ENCODE measurements at places on chromosomes 5 and 9. TPM values are rescaled to one million over a fixed set of nuclear protein-coding genes. Genes with fewer than 3 reads are reported as not detected.

GRCh38 chr5:17395106-17395880 is 102.7 kb upstream of the TAF11L2 start:
- DNase-seq: peak; percentile 29

LCP2 gene
- total RNA-seq: 0.80 TPM

- no peak for DNase-seq
Measured at GRCh38 chr5:139513852-139514485, 31.4 kb upstream of the STING1 start.

DNA sequence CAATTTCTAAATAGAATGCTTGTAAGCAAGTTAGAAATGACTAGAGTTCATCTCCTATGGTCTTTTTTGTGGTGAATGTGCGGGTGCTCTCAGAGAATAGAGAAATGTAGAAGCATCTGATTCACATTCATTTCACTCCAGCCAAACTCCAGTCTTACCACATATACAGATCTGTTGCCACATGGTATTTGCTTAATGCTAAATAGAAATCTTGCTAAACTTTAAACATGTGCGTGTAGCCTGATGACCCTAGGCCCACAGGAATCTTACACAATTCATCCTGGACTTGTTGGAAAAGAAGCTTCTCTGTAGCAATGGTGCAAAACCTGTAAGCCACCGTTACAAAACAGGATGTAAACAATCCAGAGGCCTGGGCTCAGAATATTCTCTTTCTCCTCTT is 135.2 kb downstream of the PCSK1 start:
- DNase-seq: peak; percentile 66

GRCh38 chr9:4206718-4207117 is 93.2 kb downstream of the GLIS3 start:
- DNase-seq: no peak

GRCh38 chr5:132662925-132663770 is 5.2 kb downstream of the IL13 start:
- DNase-seq: peak; percentile 37

PCDHAC2 gene
- total RNA-seq: 6.8 TPM

DNA sequence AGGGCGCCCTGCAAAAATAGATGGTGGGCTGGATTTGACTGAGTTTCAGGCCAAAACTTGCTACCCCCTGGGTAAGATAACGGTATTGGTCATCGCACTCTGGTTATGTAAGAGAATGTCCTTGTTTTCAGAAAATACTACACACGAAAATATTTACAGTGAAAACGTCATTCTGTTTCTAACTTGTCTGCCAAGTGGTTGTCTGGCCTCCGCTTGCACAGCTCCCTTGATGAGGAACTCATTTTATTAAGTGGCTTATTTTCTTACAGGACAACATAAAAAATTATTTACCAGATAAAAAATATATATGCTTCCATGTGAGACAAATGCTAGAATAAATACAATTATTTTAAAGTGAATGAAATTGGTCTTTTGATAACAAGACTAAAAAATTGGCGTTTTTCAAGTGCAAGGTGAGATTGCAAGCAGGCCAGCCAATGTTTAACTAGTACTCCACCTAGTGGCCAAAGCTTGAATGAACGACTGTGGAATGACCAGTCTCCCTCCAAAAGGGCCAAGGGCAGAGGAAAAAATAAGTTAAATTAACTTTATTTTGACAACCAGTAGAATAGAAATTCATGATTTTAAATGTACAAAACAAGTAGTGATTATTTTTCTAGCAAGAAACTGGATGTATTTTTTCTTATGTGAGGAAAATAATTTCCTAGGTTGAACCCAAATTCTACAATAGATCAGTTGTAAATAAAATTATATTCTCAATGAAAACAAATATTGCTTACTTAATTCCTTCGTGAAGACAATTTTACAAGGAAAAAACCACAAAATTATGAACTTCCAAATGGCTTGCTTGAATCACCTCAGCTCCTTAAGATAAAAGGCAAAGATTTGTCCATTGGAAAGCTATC is 93.2 kb downstream of the ZFAND5 start:
- peak; percentile 78 for DNase-seq

GRCh38 chr9:113184539-113184938 is 33.7 kb downstream of the SLC31A2 start:
- no peak for DNase-seq

GRCh38 chr5:126104951-126105350 is 318.3 kb upstream of the GRAMD2B start:
- DNase-seq: no peak

GRCh38 chr5:63719147-63719546 is 243.1 kb downstream of the HTR1A start:
- no peak for DNase-seq

SLC6A19 gene
- total RNA-seq: 5.2 TPM

THBS4 gene
- total RNA-seq: 0.48 TPM

- no peak for DNase-seq
Measured at GRCh38 chr9:118782790-118783463, 586.3 kb downstream of the BRINP1 start.

- no peak for DNase-seq
Measured at GRCh38 chr5:179139936-179140235, 79.7 kb downstream of the ZNF354C start.

NR4A3 gene
- total RNA-seq: 2.2 TPM

DNA sequence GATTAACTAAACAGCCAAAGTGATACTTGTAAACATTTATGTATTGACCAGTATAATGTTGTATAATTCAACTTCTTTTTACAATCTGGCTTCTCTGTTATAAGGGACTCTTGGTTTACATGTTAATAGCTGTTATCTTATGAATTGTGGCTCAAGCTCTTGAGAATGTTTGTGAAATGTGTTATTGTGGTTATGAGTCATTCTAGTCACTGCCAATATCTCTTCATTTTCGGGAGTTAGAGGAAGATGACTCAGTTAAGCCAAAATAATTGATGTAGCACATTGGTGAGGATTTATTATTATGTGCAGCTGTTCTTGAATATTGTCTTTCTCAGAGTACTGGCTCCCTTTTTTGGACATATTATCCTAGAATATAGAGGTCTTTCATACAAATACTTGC is 655.2 kb upstream of the RIOK2 start:
- no peak for DNase-seq

DNA sequence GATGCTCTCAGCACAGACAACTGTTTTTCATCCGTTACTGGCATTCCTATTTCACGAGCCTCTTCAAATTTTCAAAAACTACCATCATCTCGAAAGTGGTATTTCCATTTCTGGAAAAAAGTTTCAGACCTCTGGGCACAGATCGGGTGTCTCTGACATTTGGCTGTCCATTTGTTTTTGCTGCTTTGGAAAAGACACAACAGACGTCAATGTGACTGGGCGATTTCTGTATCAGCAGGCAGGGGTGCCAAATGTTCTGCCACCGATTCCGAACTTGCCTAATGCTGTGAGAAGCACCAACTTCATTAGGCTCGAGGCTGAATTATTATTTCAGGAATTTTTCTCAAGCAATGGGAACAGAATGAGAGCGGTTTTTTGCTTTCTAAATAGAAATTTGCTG is 105.6 kb downstream of the ARSB start:
- DNase-seq: no peak

DNA sequence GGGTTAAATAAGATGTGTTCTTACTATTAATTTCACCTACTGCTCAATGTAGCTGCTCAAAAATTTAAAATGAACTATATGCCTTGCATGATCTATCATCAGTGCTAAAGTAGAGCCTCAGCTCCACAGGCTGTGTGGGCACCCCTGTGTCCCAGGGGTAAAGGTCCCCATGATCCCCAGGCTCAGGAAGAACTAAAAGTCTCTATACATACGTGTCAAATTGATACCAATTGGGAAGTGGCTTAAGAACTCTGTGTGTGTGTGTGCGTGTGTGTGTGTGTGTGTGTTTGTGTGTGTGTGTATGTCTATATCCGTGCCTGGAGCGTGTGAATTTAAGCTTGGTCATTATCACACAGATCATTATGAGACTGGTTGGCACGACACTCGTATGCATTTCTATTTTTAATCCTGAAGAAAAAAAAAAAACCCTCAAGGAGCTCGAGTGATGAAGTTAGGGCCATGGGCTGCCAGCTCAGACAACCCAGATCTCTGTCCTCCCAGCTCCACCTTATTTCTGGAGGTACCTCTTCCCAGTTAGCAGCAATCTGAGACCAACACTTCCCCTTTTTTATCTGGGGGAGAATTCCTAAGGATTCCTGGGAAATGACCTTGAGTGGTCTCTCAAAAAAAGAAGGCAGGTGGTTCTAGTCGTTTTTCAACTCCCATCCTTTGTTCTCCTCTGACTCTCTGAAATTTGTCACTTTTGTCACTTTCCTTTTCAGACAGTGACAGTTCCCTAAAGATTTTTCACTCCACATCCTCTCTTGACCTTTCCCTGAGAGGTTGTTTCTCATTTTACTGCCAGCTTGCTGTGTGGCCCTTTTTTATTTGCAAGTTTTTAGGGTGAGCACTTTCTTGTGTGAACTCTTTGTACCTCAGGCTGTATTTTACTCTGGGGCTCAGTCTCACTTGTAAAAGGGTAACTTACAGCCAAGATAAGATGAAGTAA is 45.7 kb upstream of the CTXN3 start:
- DNase-seq: no peak

GRCh38 chr9:3186751-3187150 is 339.1 kb downstream of the RFX3 start:
- no peak for DNase-seq

DNA sequence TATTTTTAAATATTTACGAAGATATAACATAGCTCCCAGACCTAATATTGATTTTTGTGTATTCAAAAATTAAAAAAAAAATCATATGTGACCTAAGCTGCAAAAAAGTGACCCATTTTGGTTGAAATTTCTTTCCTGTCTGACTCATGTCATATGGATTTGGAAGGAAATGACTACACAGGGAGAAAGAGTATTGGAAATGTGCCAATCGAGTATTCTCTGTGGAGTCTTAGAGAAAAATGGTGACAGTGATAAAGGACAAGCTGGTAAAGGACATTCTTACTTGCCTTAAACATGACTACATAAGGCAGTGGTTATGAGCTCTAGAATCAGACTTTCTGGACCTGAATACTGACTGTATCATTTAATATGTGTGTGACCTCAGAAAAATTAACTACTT is 262.9 kb upstream of the PTPRD start:
- no peak for DNase-seq

DNA sequence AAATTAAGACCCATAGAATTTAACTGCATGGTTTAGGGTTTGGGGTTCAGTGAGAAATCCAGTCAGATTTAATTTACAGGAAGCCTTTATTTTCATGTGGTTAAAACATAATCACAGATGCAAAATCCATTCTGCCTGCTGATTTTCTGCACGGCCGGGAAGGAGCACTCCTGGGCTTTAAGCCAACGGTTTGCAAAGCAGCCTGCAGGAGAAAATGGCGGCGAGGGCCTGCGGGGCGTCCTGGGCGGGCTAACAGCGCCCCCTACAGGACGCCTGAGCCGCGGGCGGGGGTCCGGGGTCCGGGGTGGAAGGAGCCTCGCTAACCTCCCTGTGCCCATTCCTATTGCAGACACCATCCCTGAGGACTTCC is 47.6 kb downstream of the THBS4 start:
- DNase-seq: peak; percentile 70

DNA sequence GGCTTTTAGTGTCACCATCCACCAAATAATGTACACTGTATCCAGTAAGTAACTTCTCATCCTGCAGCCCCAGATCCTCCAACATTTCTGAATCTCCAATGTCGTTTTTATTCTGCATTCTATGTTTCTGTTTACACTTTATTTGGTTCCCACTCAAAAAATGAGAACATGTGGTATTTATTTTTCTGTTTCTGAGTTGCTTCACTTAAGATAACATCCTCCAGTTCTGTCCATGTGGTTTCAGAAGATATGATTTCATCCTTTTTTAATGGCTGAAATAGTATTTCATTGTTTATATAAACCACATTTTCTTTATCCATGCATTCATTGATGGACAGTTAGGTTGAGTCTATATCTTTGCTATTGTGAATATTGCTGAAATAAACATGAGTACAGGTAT is 677.3 kb upstream of the FTMT start:
- DNase-seq: no peak

GRCh38 chr5:58459146-58460001 is 512 bp downstream of the PLK2 start:
- peak; percentile 64 for DNase-seq

STC2 gene
- 26.6 TPM for total RNA-seq

HK3 gene
- total RNA-seq: not detected

ACTBL2 gene
- total RNA-seq: 0.16 TPM

- DNase-seq: no peak
Measured at GRCh38 chr9:86902586-86902985, 44.7 kb downstream of the GAS1 start.

DNA sequence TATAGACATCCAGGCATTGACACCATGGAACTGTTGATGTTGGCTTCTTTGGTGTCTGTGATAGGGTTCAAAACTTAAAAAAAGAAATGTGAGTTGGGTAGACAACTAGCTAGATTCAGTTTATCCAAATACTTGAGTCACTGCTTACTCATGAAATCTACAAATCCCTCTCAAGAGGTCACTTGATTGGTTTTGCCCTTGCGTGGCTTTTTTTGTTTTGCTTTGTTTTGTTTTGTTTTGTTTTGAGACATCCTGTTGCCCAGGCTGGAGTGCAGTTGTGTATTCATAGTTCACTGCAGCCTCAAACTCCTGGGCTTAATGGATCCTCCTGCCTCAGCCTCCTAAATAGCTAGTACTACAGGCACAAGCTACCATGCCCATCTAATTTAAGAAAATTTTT is 10.5 kb upstream of the ENTREP1 start:
- no peak for DNase-seq

GRCh38 chr5:54581831-54582548 is 64.4 kb downstream of the SNX18 start:
- DNase-seq: no peak

DNA sequence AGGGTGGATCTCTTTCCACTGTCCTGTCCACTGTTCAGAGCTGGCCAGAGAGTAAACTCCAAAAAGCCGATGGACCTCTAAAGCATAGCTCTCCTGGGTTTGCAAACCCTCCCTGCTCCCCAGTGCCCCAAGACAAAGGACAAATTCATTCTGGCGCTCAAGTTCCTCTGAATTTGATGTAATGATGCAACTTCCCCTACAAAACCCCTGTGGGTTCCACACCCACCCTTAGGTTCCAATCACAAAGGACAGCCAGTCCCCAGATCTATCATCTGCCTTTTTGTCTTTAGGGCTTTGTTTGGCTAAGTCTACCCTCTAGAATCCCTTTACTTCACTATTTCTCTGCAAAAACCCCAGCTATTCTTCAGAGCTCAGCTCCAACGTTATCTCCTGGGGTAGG is 57.4 kb upstream of the SLC25A51 start:
- no peak for DNase-seq

DNA sequence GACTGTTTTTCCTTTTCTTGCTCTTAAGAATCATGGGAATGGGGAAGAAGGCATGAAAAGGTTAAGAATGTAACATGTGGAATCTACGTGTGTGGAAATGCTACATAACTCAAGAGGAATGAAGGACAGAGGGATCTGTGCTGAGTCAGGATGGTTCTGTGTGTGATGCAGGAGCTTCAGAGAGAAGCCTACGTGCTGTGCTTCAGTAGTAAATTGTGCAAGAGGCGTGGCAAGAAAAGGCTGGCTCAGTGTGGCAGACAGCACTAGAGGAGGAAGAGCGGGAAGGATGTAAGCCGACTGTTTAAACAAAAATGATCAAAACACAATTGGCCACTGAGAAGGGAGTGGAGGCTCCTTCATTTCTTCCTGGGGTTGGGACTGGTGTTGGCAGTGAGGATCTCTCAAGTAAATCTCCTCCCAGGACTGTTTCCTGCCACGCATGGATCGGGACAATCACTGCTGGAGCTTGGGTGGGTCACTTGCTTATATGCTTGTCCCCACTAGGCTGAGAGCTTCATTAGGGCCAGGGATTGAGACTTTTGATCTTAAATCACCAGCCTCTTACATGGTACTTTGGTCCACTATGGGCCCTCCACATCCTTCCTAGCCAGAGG is 59.4 kb upstream of the BASP1 start:
- peak; percentile 74 for DNase-seq

AQP7 gene
- 8.5 TPM for total RNA-seq
